ENCODE measurements at places on chromosomes 1 and 21. TPM values are rescaled to one million over a fixed set of nuclear protein-coding genes. Genes with fewer than 3 reads are reported as not detected.

DNA sequence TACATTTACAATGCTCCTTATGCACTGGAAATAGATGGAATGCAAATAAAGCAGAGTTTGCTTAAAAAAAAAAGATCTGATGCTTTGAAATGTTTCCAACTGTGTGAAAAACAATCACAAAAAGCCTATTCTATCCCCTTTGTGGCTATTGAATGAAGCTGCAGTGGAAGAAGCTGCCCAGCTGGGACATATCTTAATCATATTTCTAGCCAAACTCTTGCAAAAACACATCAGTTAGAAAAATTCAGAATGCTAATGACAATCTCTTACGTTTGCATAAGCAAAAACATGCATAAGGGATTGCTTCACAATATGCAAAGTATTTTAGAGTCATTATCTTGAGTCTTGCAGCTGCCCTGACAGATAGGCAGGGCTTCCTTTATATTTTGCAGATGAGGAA lies 526.4 kb upstream of the USP24 start:
- H3K27me3 ChIP-seq, result no peaks in the 10 kb centered on the region
- H3K4me1 ChIP-seq, result peaks cover 1% of the 10 kb centered on the region
- no peaks in the 10 kb centered on the region for H3K36me3 ChIP-seq
- no peak overlapping the region for H3K27ac ChIP-seq
- no peak for DNase-seq
- H3K4me3 ChIP-seq, result no peak overlapping the region

DNA sequence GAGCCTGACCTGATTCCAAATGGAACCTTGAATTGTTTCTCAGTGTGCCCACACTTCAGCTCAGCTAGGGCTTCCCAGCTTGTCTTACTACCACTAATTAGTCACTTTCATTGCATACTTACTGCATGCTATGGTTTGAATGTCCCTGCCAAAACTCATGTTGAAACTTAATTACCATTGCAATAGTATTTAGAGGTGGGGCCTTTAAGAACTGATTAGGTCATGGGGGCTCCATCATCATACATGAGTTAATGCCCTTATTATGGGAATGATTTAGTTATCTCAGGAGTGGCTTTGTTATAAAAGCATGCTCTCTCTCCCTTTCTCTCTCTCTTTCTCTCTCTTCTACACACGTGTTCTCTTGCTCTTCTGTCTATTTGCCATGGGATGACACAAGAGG lies 68.3 kb downstream of the NENF start:
- H3K4me1 ChIP-seq, result no peaks in the 10 kb centered on the region
- no peak overlapping the region for H3K4me3 ChIP-seq
- no peaks in the 10 kb centered on the region for H3K27me3 ChIP-seq
- no peak overlapping the region for H3K27ac ChIP-seq
- no peaks in the 10 kb centered on the region for H3K36me3 ChIP-seq
- no peak for DNase-seq

The SPRR2E gene
- not detected for total RNA-seq

The TCHH gene
- total RNA-seq, result 0.27 TPM

DNA sequence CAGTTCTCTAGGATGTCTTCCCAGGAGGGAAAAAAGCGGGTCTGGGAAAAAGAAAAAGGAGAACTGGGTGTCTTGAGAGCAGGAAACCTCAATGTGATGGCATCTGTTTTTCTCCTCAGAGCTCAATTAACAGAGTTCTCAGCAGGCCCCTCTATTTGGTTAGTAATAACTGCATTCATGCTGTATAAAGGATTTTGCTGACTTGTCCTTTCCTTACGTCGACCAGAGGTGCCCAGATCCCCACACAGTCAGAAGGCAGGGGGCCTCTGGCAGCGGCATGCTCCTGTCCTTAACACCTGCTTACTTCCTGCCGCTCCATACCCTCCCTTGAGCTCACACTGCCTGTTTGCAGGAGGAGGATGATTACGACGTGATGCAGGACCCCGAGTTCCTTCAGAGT lies 12.3 kb downstream of the PSMD4 start:
- H3K27ac ChIP-seq, result no peak overlapping the region
- H3K36me3 ChIP-seq, result peaks cover 2% of the 10 kb centered on the region
- no peak for DNase-seq
- H3K4me1 ChIP-seq, result no peaks in the 10 kb centered on the region

The PSRC1 gene
- total RNA-seq, result 2.2 TPM

GRCh38 chr1:44723064-44723463 lies 7.9 kb downstream of the RNU5D-1 start:
- H3K4me3 ChIP-seq, result no peak overlapping the region
- no peaks in the 10 kb centered on the region for H3K4me1 ChIP-seq
- no peaks in the 10 kb centered on the region for H3K36me3 ChIP-seq
- no peaks in the 10 kb centered on the region for H3K27me3 ChIP-seq
- DNase-seq, result no peak
- H3K27ac ChIP-seq, result no peak overlapping the region

DNA sequence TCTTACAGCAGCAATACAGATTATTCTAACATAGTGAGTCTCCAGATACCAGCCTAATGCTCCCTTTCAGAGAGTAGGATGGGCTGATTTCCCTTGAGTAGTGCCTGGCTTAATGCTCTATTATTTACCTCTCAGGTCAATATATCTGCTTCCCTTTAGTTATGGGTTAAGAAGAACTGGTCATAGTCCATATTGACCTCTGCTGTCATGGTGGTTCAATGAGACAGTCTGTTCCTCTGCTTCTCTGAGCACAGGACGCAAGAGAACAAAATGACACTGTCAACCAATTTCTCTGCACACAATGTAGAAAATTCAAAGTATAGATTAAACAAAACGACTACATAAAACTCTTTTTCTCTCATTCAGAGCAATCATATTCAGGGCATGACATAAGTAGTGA lies 2.9 kb downstream of the MRAP start:
- H3K4me1 ChIP-seq, result no peaks in the 10 kb centered on the region
- H3K27ac ChIP-seq, result no peak overlapping the region
- DNase-seq, result no peak
- H3K36me3 ChIP-seq, result no peaks in the 10 kb centered on the region
- H3K27me3 ChIP-seq, result no peaks in the 10 kb centered on the region

DNA sequence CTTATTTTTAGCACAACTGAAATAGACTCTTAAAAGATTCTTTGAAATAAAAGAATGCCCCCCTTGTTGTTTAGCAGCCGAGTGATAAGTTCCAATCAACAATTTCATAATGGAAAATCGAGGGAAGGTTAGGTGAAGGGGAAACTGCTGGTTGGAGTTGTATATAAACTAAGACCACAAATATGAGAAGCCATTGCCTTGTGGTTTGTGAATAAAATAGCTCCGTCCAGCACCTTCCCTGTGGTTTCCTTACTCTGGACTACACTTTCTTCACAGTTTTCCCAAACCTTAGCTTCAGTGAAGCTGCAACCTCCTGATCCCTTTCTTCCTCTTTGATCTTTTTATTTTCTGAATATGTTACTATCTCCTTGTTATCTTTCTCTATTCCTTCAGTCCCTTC lies 6.7 kb upstream of the RAB3GAP2 start:
- H3K36me3 ChIP-seq, result no peaks in the 10 kb centered on the region
- H3K27ac ChIP-seq, result no peak overlapping the region
- DNase-seq, result no peak
- H3K27me3 ChIP-seq, result no peaks in the 10 kb centered on the region
- H3K4me3 ChIP-seq, result no peak overlapping the region

The CCDC27 gene
- total RNA-seq, result not detected

GRCh38 chr1:156553860-156554485 lies 18.4 kb downstream of the IQGAP3 start:
- no peak overlapping the region for H3K27ac ChIP-seq
- no peak overlapping the region for H3K4me3 ChIP-seq
- no peaks in the 10 kb centered on the region for H3K27me3 ChIP-seq
- H3K4me1 ChIP-seq, result no peaks in the 10 kb centered on the region

The FCRL6 gene
- total RNA-seq, result 1.7 TPM

DNA sequence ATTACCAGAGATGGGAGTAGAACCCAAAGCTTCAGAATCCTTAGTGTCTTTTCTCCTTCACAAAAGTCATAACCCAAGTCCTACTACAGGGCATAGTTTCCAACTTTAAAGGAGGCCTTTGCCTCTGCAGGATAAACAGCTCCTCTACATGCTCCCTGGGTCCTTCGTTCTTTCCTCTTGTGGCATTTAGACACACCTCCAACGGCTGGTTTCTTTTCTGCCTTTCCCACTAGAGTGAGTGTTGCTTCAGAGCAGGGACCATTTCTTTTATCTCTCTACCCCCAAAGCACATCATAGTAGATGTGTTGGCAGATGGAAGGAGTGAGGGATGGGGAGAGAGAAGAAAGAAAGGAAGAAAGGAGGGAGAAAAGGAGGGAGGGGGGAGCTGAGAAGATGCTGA lies 144.7 kb upstream of the SPATA6 start:
- no peaks in the 10 kb centered on the region for H3K4me1 ChIP-seq
- H3K27ac ChIP-seq, result no peak overlapping the region
- H3K36me3 ChIP-seq, result no peaks in the 10 kb centered on the region
- DNase-seq, result no peak

DNA sequence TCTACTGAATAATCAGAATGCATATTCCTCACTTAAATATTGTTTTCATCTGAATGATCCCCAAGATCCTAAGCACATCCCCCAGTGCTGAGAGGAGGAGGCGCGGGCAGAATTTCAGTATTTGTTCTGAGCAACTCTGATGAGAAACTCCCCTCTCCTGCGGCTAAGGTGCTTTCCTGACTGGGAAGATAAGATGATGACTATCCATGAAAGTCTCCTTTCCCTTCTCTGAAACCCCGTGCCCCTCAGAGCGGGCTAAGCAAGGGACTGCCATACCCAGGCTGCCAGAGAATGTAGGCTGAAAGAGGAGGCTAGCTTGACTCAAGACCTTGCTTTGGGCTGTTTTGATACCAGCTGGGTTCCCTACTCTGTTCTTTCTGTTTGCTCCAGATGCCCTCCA lies 39.7 kb upstream of the IPO9 start:
- H3K4me1 ChIP-seq, result peaks cover 6% of the 10 kb centered on the region
- no peak overlapping the region for H3K4me3 ChIP-seq
- no peak for DNase-seq

GRCh38 chr1:203589171-203589570 lies 37.5 kb upstream of the ATP2B4 start:
- no peaks in the 10 kb centered on the region for H3K4me1 ChIP-seq
- H3K27me3 ChIP-seq, result no peaks in the 10 kb centered on the region
- no peak overlapping the region for H3K27ac ChIP-seq
- H3K4me3 ChIP-seq, result no peak overlapping the region

DNA sequence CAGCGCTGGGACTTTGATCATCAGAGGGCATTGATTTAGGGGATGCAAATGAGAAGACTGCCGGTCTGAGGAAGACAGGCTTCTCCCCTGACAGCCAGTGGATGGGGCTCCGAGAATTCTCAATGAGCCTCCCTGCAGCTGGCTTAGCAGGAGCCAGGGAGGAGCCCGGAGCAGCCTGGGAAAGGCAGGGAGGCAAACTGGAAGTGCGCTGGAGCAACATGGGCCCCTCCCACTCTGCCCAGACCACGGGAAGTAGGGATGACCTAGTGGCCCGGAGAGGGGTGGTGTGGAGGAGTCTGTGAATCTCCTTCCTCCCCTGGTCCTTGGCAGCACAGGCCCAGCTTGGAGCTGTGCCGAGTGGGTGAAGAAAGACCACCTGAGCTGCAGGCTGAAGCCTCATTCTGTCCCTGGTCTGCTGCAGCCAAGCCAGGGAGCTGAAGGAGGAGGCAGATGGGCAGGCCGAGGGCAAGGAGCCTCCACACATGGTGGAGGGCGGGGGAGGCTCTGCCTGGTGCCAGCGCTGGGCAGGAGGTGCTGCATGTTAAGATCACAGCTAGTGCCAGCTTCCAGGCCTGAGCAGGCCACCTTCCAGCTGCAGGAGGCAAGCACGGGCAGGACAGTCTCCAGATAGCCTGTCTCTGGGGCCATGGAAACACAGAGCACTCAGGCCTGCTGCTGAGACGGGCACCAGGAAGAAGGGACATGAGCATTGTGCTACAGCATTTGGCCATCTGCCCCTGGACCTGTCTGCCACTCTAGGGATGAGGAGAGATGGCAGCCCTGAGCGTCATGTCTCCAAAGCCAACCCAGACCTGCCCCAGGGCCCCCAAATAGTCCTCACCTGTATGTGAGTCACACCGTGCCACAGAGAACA lies 12.2 kb upstream of the CLSTN1 start:
- H3K4me3 ChIP-seq, result no peak overlapping the region
- H3K4me1 ChIP-seq, result no peaks in the 10 kb centered on the region
- no peaks in the 10 kb centered on the region for H3K27me3 ChIP-seq

DNA sequence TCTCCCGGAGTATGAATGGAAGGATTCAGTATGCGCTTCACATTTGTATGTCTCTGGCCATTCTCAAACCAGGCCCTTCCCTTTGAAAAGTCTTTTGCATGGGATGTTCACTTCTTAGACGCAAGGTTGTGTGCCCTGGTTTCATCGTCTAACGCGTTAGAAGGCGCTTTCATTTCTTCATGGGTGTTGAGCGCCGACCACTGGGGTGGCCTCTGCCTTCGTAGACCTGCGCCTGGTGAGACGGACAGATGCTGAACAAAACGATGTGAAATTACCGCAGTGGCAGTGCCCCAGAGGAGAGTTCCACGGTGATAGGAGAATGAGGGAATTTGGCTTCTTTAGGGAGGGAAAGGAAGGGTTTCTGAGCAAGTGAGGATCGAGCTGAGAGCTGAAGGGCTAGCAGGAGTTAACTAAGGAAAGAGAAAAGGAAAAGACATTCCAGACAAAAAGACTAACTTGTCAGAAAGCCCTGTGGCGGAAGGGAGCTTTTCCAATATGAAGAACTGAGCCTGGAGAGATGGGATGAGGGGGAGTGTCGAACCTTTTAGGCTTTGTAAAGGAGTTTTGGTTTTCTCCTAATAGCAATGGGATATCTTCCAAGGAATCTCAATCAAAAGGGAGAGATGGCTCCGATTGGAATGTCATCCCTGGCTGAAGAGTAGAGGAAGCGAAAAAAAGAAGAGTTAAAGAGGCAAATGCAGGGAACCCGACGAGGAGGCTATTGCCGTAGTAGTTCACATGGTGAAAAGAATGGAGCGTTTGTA lies 951 bp downstream of the GGPS1 start:
- DNase-seq, result peak; percentile 56
- no peaks in the 10 kb centered on the region for H3K4me1 ChIP-seq
- no peaks in the 10 kb centered on the region for H3K27me3 ChIP-seq

GRCh38 chr1:23622284-23622683 lies 63.0 kb upstream of the ID3 start:
- H3K27me3 ChIP-seq, result no peaks in the 10 kb centered on the region
- H3K4me1 ChIP-seq, result no peaks in the 10 kb centered on the region
- H3K27ac ChIP-seq, result no peak overlapping the region
- no peak for DNase-seq
- no peaks in the 10 kb centered on the region for H3K36me3 ChIP-seq

The ZNF648 gene
- not detected for total RNA-seq

The MSH4 gene
- 0.72 TPM for total RNA-seq

DNA sequence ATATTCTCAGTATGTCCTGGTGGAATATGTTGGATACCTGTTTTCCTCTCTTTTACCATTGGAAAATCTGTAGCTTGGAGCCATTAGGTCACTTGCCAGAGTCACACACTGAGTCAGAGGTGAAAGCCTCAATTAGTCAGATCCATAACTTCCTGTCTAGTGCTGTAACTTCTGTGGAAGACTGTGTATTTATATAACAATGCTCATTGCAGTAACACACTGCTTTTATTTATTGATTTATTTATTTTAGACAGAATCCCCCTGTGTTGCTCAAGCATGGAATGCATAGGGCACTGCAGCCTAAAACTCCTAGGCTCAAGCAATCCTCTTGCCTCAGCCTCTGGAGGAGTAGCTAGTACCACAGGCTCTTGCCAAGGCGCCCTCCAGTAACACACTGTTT lies 1.3 kb upstream of the DOCK7 start:
- H3K36me3 ChIP-seq, result no peaks in the 10 kb centered on the region
- DNase-seq, result no peak
- H3K27ac ChIP-seq, result peak overlapping the region; percentile 39
